Stimulated activated CD8-positive, alpha-beta memory T cell treated with anti-CD3 and anti-CD28 coated beads, Interleukin-4, amount 100 ng/mL, for 48 hours (primary cell): ENCODE measurements at places on chromosomes 2 and 18.

DNA sequence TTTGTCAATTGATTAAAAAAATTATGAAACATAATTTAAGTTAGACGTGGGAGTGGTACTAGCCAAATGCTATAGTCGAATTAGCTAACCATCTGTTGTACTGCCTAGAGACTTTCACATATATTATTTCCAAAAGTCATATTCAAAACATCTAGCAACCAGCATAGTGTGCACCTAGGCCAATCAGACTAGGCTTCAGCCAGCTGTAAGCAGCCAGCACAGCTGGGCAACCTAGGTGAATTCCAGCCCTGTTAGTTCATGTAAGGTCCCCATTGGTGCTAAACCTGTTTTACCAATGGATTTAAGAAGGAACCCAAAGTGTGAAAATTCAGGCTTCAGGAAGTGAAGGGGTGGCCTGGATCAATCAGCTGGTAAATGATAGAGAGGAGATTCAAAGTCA lies 144.3 kb downstream of the BCL2 start:
- no peak for DNase-seq

DNA sequence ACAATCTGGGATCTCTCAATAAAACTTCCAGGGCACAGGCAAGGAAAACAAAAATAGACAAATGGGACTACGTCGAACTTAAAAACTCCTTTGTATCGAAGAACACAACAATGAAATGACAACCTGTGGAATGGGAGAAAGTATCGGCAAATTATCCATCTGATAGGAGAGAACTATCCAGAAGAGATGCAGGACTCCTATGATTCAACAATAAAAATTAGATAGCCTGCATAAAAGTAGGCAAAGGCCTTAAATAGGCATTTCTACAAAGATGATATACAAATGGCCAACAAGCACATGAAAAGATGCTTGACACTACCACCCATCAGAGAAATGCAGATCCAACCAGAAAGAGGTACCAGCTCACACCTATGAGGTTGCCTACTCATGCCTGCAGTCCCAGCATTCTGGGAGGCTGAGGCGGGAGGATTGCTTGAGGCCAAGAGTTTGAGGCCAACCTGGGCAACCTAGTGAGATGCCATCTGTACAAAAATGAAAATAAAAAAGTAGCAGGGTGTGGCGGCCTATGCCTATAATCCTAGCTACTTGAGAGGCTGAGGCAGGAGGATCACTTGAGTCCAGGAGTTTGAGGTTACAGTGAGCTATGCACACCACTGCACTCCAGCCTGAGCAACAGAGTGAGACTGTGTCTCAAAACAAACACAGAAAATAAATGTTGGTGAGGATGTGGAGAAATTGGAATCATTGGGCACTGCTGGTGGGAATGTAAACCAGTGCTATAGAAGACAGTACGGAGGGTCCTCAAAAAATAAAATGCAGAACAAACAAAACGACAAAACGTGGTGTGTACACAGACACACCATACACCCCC lies 21.6 kb downstream of the TWIST2 start:
- no peak for DNase-seq

- no peak for DNase-seq
These were observed 14.0 kb downstream of the MBD2 start for GRCh38 chr18:54210463-54210862.

DNA sequence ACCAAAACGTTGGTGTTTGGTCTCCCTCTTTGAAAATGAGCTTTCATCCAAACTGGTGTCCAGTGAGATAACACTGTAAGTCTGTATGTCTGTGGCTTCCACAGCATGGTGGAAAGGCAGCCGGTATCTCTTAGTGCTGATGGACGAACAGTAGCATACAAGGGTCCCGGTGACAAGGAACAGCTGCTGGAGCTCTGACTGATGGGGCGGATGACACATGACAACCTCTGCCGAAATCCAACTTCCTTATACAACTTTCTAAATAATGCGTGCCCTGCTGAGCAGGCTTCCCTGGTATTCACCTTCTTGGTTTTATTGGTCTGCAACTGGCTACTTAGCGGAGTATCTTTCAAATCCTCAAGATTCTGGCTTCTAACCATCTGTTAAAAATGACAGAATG lies 216.2 kb downstream of the SRBD1 start:
- no peak for DNase-seq

DNA sequence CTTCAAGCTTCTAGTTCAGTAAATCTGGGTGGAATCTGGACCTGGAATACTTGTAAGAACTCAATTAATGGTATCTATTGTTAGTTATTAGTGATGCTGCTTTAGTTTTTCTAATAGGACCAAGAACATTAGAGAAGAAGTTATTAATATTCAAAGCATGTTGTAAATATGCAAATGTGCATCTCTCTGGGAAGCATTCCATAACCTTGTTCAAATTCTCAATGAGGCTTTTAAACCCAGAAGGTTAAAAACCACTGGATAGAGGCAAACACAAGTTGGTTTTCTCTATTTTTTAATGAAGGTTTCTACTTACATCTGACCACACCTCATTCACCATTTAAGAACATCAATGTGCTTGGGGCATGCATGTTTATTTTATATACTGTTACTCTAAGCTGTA lies 16.1 kb upstream of the ACVR1C start:
- DNase-seq, result no peak

GRCh38 chr2:224922142-224922727 lies 120.0 kb downstream of the DOCK10 start:
- DNase-seq, result no peak

DNA sequence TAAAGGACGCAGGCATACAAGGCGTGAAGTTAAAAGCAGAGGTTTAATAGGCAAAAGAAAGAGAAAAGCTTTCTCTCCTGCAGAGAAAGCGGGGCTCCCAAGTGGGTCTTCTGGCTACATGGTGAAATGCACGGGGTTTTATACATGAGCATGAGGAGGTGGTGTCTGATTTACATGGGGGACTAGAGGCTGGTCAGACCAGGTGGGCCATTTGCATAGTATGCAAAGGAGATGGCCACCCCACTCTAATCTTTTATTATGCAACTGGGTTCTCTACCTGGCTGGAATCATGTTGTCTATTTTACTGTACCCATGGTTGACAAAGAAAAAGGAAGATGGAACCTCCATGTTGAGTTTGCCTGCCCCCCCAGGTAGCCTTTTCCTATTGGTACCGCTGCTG lies 356.2 kb downstream of the KCNJ3 start:
- no peak for DNase-seq

DNA sequence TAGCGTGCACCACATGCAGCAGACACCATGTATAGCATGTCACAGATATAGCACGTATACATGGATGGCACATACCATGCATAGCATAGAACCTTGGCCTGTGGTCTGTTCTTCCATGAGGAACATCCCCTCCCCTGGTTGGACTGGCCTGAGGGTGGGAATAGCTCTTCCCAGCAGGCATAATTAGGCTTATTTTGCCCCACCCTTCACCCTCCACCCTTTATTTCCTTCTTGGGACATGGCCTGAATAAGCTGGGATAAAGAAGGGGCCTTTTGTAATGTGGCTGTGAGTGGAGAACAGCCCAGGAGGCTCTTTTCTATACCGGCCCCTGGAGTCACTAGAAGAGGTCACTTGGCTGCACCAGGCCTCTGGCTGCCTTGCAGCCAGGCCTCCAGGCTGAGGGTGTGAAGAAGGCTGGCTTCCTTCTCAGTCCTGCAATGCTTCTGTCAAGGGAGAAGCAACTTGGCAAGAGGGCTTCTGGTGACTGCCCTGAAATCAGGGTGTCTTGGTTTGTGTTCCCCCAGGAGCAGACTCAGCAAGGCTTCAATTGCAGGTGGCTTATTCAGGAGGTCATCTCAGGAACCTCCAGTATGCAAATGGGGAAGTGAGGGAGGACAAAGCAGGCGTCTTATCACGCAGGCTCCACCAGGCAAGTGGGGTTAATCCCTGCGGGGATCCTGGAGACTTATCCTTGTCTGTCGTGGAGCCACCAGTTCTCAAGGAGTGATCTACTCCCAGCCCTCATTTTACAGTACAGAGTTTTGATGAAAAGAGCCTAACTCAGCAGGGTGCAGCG lies 68.2 kb downstream of the HS6ST1 start:
- DNase-seq, result no peak

- DNase-seq, result peak; percentile 84
These were observed 1.8 kb upstream of the TCF4 start for GRCh38 chr18:55589625-55590291.

DNA sequence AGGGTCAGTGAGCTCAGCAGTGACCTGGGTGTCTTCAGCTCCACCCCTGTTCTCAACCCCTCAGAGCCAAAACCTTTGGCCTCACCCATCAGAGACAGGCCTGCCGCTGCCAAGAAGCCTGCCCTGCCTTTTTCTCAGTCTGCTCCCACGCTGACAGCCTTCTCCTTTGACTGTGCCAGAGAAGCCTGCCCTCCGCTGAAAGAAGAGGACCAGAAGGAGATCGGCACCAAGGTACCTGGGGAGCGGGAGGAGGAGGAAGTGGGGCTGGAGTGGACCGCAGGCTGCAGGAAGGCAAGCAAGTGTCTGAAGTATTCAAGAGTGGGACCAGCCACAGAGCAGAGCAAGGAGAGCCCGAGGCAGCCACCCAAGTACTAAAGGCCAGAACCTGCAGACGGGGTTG lies 33.2 kb downstream of the TOGARAM2 start:
- DNase-seq, result peak; percentile 56

- peak; percentile 83 for DNase-seq
These were observed 10.9 kb downstream of the CATIP start for GRCh38 chr2:218367415-218368149.

GRCh38 chr18:9359796-9360195 lies 25.2 kb downstream of the TWSG1 start:
- no peak for DNase-seq

GRCh38 chr2:169086893-169087467 lies 17.6 kb downstream of the DHRS9 start:
- DNase-seq, result no peak

GRCh38 chr2:237025090-237025865 lies 60.4 kb upstream of the COPS8 start:
- no peak for DNase-seq

DNA sequence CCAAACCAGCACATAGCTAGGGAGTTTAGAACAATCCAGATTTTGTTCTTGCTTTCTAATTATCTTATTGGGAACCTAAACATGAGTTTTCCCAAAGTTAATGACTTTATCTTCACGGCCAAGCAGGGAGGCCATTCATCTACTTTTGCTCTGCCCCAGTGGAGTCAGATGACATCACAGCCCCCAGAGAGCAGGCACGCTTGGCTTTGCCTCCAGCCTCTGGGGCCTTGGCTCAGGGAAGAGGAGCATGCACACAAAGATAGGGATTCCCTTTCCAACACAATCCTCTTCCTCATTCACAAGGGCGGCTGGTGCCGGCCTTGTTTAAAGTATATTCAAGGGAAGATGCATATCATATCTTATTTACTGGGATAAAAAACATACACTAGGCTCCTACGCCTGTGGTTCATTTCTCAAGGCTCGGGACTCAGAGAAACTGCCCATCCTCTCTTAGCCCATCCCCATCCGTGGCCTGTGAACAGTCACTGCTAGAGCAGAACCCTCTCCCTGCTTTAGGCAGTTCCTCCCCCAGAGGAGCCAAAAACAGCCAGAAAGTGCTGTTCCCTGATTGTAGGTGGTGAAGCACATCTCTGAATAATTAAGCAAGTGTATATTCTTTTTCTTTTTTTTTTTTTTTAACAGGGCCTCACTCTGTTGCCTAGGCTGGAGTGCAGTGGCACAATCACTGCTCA lies 21.2 kb downstream of the TGFA start:
- DNase-seq, result no peak

DNA sequence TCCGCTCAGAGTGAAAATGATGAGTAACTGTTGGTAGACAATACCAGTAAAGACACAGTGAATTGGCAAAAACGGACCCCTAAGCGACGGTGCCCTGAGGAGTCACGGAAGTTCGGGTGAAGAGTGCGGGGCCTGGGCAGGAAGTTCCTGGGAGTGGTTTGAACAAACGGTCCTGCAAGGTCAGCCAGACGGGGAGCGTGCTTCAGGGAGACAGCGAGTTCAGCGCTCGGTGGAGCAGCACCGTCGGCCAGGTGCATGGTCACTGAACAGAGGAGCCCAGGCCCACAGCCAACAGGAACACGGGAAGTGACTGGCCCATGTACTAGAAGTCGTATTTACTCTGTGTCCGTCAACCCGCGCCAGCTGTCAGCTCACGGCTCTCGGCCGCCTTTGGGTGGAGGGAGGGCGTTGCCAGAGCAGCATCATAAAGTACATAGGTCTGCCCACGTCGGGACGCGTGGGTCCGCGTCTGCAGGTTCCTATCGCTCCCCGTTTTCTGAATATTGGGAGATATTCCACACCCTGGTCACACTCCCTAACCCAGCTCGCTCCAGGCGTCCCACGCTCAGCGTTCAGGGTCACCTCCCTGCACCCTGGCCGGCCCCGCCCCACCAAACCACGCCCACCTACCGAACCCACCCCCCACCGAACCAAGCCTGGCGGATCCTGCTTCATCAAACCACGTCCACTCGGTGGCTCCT lies 75.6 kb upstream of the UXS1 start:
- DNase-seq, result peak; percentile 37
